ENCODE measurements at places on chromosomes 6 and 20.

GRCh38 chr6:160121981-160122380 lies 366 bp downstream of the SLC22A1 start:
- DNase-seq: no peak

DNA sequence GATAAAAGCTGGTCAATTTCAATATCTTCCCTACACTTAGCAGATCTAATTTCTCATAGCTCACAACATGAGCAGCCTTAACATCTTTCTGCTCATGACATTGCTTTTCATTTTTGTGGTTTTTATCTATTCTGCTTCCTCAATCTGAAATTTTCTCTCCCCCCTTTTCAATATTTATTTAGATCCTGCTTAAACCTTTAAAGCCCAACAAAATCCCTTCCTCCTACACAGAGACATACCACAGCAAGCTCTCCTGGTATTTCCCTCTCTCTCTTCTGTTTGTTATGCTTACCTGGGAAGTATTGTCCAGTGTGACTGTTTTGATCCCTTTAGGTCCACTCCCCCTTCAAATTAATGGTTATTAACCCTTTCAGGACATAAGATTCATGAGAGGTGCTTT lies 582.5 kb downstream of the RFPL4B start:
- no peak for DNase-seq

- DNase-seq: no peak
Observed at GRCh38 chr6:141957271-141957670, 175.5 kb upstream of the GJE1 start.

GRCh38 chr20:61449057-61449609 lies 197.1 kb downstream of the CDH4 start:
- no peak for DNase-seq

DNA sequence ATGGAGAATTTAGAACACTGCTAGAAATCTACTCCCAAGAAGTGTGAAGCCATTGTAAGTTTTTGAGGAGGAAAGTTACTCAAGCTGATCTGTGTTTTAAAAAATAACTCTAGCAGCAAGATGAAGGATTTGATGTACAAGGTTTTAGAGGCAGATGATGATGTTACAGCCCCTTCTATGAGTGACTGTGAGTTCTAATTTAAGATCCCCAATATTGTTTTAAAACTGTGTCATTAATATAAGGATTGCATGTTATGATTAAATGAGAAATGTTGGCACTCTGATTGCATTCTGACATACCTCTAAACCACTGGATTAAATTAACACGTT lies 293.5 kb downstream of the ADGB start:
- DNase-seq: no peak

DNA sequence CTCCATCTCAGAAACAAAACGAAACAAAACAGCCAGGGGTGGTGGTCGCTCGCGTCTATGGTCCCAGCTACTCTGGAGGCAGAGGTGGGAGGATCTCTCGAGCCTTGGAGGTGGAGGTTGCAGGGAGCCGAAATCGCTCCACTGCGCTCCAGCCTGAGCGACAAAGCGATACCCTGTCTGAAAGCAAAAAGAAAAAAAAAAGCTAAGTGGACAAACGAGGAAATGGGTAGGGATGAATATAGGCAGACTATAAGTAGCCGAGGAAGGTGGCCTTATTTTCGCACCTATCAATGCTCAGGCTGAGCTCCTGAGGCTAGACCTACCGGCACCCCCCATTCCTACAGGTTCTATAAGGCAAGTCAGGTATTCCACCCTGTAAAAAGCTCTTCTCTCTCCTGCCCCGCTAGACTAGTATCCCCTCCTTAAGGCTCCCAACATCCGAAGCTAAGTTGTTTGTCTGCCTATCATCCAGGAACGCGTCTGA lies 650 bp upstream of the CASP8AP2 start:
- no peak for DNase-seq

- DNase-seq: peak; percentile 11
Observed at GRCh38 chr6:167543602-167544497, 219.0 kb downstream of the TTLL2 start.

DNA sequence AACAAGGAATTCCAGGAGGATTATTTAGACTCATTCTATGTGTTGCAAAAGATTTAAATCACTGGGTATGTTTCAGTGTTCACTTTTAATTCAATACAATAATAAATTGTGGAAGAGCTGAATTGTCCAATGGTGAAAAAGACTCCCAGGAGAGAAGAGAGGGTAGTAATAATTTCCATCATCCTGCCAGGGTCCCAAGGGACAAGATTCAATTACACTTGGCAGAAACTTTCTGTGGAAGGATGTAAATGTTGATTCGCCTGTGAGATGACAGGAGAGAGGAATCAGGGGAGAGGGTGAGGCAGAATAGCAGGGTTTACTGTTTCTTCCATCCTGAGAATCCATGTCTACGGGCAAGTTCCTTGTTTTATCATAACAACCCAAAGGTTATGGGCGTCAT lies 342.7 kb downstream of the ESR1 start:
- DNase-seq: no peak

GRCh38 chr20:59741073-59741472 lies 136.7 kb downstream of the PHACTR3 start:
- DNase-seq: no peak

GRCh38 chr20:33113387-33113908 lies 34.0 kb downstream of the BPIFB4 start:
- no peak for DNase-seq

DNA sequence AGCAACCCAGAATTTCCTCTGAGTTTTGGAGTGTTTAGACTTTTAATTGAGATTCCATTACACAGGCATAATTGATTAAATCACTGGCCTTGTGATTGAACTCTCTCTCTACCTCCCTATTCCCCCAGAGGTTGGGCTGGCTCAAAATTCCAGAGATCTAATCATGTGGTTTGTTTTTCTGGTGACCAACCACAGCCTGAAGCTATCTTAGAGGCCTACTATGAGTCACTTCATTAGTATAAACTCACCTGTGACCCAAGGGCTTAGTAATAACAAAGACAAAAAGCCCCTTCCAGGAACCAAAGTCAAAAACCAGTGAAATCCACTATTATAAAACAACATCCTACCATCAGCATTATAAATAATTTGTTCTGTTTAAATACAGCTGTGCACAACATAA lies 992.5 kb upstream of the CITED2 start:
- DNase-seq: no peak

DNA sequence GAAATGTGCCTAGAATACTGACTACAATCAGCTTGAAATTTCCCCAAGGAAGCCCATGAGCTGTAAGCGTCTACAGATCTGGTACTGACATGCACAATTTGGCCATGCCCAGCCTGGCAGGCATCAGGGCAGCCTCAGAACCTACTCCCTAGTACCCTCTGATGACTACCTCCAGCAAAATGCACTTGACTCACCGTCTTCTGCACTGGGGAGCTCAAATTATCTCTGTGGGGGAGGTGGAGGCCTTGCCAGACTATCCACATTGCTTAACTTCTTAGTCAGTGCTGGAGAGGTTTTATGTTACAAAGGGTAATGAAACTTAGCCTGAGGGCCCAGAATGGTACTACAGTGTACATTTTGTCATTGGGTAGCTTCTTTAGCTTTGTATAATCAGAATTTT lies 126.0 kb upstream of the ADGRF1 start:
- DNase-seq: no peak

DNA sequence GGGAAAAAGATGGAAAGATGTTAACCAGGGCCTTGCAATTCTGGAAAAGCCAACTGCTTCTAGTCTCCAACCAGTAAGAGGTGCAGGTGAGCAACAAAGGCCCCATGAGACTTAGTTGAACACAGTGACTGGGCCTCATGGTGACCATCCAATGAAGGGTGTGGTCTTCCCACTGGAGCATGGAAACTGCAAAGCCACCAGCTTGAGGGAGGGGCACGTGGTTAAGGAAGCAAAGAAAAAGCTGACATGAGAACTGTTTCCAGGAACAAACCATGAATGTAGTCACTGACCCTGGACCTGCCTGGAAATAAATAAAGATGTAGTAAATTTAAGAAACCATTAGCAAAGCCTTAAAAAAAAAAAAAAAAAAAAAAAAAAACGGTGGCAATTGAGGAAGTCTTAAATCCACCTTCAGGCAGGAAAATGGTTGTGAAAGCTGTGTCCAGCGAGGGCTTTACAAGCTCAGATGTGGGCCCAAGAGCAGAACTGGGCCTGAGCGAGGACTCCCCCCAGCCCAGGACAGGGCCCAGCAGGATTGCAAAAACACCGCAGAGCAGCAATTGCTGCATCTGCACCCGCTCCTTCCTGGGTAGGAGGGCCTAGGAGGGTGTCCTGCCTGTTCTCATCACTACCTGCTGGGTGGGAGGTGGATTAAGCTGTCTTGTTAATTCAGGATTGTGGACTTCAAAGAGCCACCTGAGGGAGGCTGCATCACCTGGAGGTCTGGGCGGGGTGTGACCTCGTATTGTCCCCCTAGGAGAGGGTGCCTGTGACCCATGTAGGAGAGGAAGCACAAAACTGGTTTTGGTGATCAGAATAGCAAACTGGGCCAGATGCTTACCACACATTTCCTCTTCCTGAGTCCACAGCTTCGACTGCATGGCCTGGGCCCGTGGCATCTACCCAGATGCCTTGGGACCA lies 10.3 kb downstream of the GFRA4 start:
- no peak for DNase-seq

GRCh38 chr20:21808863-21809664 lies 103.6 kb downstream of the PAX1 start:
- peak; percentile 10 for DNase-seq

- DNase-seq: no peak
Observed at GRCh38 chr6:70956191-70956450, 739 bp downstream of the B3GAT2 start.

DNA sequence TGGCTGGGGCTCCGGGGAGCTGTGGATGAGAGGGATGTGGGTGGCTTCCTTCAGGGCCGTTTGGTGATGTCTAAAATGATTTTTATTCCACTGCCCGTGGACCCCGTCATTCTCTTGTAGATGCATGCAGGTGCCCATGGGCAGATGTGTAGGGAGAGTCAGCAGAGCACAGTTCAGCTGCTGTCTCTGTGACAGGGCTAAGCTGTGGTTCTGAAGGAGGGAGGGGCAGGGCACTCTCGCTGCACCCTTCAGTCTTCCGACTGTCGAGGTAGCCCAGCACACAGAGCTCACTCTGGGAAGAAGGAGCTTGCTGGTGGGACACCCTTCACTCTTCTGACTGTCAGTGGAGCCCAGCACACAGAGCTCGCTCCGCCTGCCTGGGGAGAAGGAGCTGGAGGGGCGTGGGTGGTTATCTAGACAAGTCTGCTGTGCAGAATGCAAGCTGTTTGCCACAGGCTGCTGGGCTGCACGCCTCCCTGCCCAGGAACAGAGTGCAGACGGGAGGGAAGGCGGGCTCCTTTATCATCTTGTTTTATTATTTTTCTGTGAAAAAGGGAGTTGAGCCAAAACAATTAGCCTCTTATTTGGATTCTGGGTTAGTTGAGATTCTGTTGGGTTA lies 28.4 kb upstream of the ADRM1 start:
- DNase-seq: no peak

DNA sequence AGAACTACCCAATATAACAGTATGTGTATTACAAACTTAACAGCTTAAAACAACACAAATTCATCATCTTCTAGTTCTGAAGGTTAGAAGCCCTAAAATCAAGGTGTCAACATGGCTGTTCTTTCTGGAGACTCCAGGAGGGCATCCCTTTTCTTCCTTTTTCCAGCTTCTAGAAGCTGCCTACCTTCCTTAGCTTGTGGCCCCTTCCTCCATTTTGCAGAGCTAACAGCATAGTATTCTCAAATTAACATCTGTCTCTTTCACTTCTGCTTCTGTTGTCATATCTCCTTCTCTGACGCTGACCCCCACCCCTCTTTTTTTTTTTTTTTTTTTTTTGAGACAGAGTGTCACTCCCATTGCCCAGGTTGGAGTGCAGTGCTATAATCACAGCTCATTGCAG lies 52.8 kb upstream of the AKIRIN2 start:
- DNase-seq: no peak

DNA sequence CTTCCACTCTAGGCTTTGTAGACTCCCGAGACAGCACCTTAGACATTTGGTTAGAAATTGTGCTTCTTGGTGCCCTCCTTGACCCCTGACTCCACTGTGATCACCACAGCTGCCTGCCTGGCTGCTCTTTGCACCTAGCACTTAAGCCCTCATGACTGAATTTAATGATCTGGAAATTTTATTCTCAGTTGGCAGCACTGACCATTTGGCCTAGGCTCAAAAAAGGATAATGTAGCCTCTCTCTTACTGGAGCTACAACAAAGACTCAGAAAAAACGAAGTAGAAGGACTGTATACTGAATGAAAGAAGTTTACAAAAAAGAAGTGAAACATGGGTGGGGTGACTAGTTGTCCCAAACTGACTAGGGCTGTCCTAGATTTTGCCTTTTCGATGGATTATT lies 11.3 kb upstream of the ABRACL start:
- peak; percentile 91 for DNase-seq

DNA sequence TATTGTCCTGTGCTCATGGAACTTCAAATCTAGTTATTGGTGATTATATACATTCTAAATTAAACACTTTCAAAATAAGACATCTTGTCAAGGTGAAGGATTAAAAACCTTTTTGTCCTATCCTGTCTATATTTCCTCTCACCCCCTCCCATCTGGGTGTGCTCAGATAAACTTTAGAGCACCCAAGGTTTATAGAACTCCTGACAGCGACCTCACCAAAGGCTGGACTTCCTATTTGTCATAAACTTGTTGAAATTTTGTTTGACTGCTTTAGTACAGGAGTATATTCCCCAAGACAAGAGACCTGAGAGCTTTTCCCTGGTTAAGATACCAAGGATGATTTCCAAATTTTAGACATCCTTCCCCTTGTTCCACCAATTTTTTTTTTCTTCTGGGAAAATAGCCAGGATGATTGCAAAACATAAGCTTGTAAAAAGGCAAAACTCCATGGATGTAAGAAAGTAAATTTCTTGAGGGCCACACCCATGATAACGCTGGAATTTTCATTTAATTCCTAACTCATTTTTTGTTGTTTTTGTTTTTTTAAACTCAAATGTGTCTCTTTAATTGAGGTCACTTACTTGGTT lies 33.0 kb downstream of the CARMIL1 start:
- no peak for DNase-seq

GRCh38 chr6:116008470-116009243 lies 52.0 kb downstream of the FRK start:
- DNase-seq: no peak

DNA sequence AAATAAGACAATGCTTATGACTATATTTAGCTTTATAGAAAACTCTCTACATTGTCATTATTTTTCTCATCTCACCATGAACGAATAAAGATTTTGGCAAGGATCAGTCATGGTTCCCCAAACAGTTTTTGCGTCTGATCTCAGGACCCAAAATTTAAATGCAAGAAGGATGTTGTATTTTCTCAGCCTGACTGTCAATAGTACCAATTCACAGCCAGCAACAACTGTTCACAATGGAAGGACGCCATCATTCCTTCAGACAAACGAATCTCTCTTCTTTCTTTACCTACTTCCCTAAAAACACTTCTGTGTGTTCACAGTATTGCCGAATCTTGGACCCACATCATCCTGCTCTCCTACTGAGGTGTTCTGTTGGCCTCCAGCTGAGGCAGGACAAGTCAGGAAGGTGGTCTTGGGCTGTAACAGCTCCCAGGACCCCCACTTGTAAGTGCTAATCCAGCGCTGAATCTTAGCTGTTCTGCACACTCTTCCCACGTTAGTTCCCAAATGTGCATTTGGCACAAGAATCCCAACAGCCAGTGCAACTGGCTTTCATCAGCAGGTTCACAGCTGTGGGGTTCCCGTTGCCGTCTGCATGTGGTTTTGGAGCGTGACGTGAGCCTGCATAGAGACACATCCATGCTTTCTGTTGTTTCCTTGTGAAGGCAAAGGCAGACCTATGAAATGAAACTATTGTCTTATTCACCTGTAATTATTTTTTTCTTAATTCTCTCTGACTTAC lies 600.0 kb downstream of the QKI start:
- DNase-seq: no peak
